ENCODE measurements at places on chromosomes 5 and 9.

GRCh38 chr5:41600731-41601130 lies 90.3 kb upstream of the PLCXD3 start:
- no peak for DNase-seq

- DNase-seq, result no peak
Measured at GRCh38 chr5:74433896-74434829, 206.4 kb downstream of the ENC1 start.

- no peak for DNase-seq
Measured at GRCh38 chr5:51657340-51658240, 274.3 kb downstream of the ISL1 start.

DNA sequence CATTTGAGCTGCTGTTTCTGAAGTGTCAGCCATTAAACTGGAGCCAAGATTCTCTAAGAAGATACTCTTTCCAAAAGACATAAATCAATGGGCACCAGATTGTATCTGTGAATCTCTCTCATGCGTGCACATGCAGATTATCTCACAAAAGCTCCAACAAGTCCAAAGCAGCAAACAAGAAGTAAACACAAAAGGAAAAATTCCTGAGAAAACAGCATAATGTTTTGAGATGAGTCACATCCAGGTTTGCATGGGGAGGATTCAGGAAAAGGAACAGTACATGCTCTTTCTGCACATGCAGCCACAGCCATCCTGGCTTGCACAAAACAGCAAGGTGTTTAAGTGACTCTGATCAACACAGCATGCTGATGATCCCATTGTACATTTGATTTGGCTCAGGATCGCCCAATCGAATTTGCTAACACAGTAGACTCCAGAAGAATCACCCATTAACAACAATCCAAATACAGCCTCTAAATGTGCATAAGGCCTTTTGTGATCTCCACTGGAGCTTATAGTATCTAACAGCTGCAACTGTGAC lies 143.1 kb downstream of the ELAVL2 start:
- no peak for DNase-seq

DNA sequence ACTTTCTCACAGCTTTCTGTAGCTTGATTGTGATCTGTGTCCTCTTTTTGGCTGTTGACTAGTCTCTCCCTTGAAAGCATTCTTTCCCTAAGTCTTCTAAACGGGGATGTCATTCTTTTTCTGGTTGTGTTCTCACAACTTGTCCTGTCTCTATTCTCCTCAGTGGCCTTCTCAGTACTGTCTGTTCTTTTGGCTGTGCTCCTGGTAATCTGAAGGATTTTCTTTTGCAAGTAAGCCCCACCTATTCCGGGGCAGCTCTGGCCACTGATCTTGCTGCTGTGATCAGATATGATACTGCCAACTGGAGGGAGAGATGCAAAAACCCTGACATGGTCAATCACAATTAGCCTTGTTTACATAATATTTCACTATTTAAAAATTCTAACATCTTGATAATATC lies 172.2 kb downstream of the CDC42SE2 start:
- DNase-seq, result no peak

DNA sequence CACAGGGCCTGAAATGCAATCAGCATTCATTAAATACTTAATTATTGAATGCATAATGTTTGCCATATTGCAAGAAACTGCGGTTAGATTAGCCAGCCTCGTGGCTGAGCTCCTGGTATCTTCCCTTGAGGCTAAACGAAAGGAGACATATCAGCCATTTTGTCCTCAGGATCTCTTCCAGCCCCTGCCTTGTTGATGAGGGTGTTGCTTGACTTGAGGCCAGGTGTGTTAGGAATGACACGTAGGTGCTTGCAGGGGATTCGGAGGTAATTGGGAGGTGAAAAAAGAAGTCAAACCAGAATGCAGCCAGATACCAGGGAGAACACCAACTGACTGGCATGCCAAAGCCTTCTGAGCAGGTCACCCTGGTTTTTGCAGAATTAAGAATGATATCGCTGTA lies 12.5 kb downstream of the SH3RF2 start:
- DNase-seq, result no peak

- DNase-seq, result no peak
Measured at GRCh38 chr9:35976726-35977125, 18.8 kb upstream of the OR2S2 start.

DNA sequence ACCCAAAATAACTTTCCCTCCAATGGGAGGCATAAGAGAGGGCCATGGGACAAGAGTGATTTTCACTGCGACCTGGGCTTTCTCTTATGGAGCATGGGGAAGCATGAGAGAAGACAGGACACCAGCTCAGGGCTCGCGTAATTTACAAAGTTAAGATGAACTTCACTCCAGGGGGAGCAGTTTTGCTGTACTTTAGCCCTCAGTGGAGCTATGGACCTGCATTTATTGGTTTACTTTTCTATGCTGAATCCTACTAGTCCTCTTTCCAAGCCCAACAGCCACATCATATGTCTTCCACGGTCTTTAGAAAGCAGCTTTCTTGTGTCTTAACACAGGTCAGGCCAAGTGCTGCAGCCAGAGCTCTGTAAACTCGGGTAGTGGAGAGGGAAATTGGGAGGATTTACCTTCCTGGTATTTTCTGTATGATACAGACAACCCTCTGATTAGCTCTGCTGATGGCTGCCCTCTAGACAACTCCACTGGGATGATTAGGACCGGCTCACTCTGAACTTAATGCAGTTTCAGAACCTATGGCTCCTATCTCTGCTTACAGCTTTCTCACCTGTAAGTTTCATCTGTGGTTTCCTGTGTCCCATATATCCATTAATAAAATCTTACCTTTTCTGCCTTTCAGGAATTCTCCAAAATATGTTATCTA lies 581.0 kb upstream of the RORB start:
- peak; percentile 48 for DNase-seq

- DNase-seq, result no peak
Measured at GRCh38 chr5:149141957-149142851, 911 bp downstream of the ABLIM3 start.

DNA sequence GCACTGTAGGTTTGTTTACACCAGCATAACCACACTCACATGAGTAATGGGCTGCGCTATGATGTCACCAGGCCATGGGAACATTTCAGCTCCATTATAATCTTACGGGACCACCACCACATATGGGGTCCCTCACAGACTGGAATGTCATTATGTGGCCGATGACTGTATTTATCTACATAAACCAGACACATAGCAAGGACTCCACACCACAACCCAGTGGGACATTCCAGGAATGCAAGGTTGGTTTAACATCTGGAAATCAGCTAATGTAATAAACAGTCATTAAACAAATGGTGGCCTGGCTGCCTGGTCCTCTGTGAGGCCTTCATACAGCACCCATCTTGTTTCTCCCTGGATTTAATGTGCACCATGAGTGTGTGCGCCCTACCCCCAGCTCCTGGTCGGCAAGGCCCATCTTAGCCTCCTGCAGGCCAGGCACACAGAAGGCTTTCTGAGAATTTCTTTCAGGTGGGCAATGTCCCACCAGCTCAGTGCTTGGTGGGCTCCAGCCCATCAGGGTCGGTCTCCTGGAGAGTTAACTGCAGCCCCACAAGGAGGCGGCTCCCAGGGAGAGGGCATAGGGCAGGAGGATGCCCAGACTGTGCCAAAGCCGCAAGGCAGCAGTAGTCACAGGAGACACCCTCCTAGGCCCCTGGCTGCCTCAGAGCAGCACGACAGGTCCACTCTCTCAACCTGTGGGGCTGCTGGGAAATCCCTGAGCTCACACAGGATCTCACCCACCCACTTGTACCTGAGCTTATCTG lies 35.9 kb upstream of the SARDH start:
- no peak for DNase-seq

- DNase-seq, result no peak
Measured at GRCh38 chr9:113516840-113517577, 53.5 kb downstream of the RGS3 start.

- no peak for DNase-seq
Measured at GRCh38 chr9:77514886-77515711, 133.0 kb downstream of the GNA14 start.

GRCh38 chr9:126173401-126173800 lies 153.2 kb upstream of the MVB12B start:
- DNase-seq, result no peak

- DNase-seq, result peak; percentile 93
Measured at GRCh38 chr9:136644593-136645351, 17.9 kb upstream of the EGFL7 start.

DNA sequence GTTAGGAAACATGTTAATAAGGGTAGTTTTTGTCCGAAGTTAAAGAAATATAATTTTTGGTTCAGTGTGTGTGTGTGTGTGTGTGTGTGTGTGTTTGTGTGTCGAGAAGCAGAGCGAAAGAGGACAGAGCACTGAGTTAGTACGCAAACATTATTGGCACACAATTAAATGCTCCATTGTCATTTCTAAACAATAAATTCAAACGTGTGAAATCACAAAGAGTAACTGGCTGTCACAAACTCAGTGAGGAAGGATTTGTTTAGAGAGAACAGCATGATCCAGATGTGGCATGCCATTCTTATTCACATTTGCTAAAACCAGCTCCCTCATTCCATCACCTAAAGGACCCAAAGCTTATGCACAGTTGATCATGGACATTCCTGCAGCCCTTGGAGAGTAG lies 970.8 kb downstream of the DTWD2 start:
- DNase-seq, result no peak

DNA sequence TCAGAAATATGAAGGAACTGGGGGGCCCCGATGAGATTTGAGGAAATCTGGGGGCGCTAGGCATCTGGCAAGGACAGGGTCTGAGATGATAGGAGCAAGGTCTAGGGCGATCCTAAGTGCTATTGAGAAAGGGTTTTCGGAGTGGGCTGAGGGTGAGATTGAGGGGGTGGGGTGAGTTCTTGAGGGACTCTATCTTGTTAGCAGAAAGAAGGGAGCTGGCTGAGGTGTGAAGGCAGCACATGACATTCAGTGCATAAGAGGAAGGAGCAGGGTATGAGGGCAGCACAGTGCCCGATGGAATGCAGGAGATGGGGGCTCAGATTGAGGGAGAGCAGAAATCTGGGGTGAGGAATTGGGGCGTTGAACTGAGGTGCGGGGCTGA lies 640 bp downstream of the TRIM32 start:
- no peak for DNase-seq

DNA sequence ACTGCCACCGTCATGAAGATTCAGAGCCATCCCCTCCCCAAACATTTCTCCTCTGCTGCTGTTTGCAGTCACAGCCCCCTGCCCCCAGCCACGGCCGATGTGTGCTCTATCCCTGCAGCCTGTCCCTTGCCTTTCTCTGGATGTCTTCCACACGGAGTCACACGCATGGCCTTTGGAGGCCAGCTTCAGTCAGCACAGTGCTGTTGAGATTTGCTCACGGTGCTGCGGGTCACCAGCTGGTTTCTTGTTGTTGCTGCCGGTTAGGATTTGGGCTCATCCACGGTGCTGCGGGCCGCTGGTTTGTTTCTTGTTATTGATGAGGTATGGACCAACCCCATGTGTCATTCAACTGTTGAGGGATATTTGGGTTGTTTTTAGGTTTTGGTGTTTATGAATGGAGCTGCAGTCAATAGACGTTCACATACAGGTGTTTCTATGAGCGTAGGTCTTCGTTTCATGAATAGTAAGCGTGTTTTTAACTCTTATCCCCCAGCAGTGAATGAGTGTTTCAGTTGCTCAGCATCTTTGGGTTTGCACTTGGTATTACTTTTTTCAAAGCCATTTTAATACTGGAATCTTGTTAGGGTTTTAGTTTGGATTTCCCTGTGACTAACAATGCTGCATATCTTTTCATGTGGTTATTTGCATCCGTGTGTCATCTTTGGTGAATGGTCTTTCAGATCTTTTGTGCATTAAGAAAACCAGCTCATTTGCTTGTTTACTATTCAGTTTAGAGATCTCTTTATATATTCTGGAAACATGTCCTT lies 57.6 kb downstream of the AHRR start:
- no peak for DNase-seq

GRCh38 chr5:107293541-107294210 lies 377.1 kb downstream of the EFNA5 start:
- DNase-seq, result no peak

DNA sequence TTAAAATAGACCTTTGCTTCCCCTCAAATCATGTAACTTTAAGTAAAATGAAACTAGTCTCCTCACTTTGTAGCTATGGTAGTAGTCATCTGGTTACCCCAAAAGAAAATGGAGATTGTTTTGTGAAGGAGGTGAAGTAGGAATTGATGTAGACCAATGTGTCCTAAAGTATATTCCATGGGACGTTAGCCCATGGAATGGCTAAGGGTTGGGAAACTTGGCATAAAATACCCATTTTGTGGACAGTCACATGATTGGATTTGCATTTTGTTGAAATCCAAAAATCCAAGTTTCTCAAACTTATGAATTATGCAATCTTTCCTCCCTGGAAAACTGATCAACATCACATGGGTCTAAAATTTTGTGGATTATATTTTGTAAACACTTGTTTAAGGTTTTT lies 290.6 kb downstream of the OSTF1 start:
- no peak for DNase-seq

- DNase-seq, result no peak
Measured at GRCh38 chr5:154740957-154741356, 14.2 kb upstream of the LARP1 start.

DNA sequence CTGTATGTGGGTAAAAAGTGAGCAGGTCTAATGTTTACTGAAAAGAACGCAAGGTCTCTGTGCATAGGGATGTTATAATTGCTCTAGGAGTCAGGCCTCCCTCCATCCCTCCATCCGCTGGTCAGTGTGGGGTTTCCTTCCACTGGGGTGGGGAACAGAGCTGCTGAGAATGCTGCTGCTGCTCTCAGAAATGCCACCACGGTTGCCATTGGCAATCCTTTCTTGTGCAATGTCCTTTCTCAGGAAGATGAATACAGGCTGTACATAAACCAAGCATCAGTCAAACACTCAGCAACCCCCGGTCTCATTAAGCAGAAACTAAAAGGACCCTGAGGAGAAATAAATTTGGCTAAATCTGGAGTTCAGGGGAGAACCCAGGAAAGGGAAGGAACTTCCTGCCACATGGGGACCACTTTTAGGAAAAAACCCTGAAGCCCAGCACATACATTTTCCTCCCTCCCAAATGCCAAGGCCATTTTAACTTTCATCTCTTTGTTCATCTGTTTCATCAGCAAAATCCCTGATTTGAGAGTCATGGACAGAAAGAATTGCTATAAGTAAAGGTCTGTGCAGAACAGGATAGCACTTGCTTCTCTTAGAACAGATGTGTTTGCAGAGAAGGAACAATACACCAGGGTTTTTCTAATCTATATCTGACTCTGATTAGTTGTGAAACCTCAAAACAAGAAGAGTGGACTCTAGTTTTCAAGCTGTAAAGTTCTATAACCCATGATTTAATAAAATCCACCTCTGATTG lies 70.4 kb upstream of the SLC1A3 start:
- DNase-seq, result no peak

- DNase-seq, result no peak
Measured at GRCh38 chr5:148791696-148792095, 34.7 kb upstream of the ADRB2 start.

DNA sequence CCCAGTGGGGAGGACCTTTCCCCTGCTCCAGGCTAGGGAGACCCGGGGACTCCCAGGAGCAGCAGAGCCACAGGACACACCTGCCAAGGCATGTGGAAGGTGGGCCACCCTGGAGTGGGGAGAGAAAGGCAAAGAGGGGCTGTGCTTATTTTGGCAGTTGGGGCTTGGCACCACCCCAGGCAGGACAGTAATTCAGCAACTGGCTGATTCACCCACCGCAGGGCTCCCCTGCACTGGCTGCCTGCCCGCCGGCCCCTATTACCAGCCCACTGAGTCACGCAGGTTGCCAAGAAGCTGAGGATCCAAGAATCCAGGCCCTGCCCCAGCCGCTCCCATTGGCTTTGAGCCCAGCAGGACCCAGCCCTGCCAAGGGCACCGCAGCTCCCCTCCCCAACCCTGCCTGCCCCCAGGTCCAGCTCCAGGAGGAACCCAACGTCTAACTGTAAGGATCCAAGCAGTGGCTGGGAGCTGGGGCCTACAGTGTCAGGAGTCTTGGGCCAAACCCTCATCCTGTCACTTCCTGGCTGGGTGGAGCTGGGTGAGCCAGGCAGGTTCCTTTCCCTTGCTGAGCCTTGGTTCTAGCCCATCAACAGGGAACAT lies 14.2 kb upstream of the RALGDS start:
- no peak for DNase-seq
